Immature natural killer cell (primary cell): ENCODE measurements at places on chromosomes 5 and 9. TPM values are rescaled to one million over a fixed set of nuclear protein-coding genes. Genes with fewer than 3 reads are reported as not detected.
A peak's percentile ranks its signal among the peaks of the same experiment; 100 is the strongest.

DNA sequence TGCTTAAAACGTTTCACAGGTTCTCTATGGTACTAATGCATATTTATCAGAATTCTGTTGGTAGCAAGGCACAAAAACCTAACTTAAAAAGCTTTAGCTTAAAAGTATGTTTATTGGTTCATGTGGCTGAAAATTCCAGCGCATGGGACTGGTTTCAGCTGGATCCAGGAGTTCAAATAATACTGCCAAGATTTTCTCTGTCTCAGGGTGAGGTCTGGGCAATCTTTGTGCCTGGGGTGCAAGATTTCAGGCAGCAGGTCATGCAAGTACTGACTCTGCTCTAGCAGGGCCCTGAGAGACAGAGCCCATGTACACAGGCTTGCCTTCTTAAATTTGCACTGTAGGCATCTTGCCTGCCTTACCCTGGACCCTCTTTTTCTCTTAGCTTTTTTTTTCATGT is 134.2 kb upstream of the GAS1 start:
- no peak for DNase-seq

GRCh38 chr9:27340285-27340674 is 43.3 kb upstream of the EQTN start:
- DNase-seq = no peak

- DNase-seq = no peak
Observed at GRCh38 chr5:152083231-152083630, 158.6 kb upstream of the GLRA1 start.

- DNase-seq = no peak
Observed at GRCh38 chr5:175418251-175418650, 25.7 kb downstream of the DRD1 start.

GRCh38 chr5:169415948-169416347 is 115.0 kb upstream of the SLIT3 start:
- DNase-seq = no peak

DNA sequence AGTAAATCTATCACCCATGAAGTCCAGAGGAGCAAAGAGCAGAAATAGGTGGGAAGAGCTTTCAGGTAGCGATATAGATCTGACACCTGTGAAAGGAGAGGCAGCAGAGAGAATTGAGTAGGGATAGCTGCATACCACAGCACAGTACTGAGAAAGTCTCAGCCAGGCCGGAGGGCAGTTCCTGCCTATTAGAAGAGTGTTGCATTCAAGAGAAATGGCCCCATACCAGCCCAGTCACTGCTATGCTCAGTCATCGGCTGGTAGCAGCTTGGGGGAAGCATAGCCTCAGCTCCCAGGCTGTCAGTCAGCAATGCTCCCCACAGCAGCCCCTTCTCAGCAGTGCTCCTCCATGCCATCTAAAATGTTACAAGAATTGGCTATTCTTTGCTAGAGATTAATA is 285.1 kb upstream of the CDH6 start:
- no peak for DNase-seq

- no peak for DNase-seq
Observed at GRCh38 chr5:171667341-171668096, 118.1 kb upstream of the SMIM23 start.

DNA sequence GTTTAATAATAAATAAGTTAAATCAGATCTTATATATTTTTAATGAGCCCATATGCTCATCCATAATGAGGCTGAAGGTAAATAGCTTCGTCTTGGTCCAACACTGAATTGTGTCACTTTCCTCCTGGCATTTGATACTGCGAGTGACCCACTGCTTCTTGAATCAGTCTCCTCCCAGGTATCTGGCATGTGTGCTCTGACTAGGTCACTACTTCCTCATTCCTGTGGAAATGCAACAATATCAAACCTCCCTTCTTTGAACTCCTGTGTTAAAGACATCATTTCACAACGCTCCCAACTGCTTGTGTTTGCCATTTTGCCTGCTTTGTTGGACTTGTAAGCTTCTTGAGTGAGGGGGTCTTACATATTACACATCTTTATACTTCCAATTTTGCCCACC is 157.7 kb downstream of the SLC24A2 start:
- no peak for DNase-seq

The GBGT1 gene
- not detected for polyA plus RNA-seq

DNA sequence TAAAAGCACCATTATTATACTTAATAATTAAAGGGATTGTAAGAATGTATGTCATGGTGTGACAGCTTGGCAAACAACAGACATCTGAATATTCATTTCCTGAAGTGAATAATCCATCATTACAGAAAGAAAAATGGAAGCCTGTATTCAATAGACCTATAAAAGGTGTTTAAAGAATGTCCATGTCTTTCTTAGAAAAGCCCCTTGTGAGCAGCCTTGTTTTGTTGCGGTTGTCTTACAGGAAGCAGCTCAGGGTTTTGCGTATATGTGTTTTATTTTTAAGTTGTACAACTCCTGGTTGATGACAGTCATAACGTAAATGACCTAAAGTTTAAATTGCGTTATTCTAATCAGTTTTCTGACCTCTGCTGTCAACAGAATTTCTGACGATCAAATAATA is 53.8 kb downstream of the CAST start:
- peak; percentile 37 for DNase-seq

GRCh38 chr9:16460696-16461095 is 409.8 kb downstream of the BNC2 start:
- no peak for DNase-seq

DNA sequence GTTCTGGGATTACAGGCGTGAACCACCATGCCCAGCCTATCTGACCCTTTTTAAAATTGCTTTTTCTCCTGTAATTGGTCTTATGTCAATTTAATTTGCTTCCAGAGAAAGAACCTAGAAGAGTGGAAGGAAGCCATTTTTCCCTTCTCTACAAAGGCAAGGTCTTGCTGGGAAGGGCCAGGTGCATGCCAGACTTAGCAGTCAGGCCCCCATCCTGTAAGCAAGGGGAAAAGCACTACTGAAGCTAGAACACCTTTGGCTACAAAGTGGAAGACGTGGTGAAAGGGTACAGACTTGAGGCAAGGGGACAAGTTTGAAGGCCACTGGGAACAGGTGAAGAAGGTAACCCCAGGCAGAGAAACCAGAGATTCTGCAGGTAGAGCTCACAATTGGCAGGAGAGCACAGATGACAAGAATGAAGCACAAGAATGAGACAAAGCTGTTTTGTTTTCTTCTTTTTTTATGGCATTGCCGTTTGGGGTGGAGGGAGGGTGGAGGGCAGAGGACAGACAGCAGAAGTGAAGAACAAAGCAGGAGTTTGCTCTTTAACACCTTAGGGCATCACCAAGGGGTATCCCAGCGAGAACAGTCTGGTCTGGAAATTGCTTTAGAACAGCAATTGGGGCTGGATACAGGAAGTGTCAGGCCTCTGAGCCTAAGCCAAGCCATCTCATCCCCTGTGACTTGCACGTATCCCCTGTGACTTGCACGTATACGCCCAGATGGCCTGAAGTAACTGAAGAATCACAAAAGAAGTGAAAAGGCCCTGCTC is 72.9 kb downstream of the SERINC5 start:
- DNase-seq = no peak

- no peak for DNase-seq
Observed at GRCh38 chr5:82168294-82168693, 109.9 kb downstream of the RPS23 start.

- no peak for DNase-seq
Observed at GRCh38 chr9:137969685-137970084, 92.1 kb downstream of the CACNA1B start.

The MRPS27 gene
- 25.3 TPM for polyA plus RNA-seq

- no peak for DNase-seq
Observed at GRCh38 chr9:14399756-14400657, 86.1 kb upstream of the NFIB start.

DNA sequence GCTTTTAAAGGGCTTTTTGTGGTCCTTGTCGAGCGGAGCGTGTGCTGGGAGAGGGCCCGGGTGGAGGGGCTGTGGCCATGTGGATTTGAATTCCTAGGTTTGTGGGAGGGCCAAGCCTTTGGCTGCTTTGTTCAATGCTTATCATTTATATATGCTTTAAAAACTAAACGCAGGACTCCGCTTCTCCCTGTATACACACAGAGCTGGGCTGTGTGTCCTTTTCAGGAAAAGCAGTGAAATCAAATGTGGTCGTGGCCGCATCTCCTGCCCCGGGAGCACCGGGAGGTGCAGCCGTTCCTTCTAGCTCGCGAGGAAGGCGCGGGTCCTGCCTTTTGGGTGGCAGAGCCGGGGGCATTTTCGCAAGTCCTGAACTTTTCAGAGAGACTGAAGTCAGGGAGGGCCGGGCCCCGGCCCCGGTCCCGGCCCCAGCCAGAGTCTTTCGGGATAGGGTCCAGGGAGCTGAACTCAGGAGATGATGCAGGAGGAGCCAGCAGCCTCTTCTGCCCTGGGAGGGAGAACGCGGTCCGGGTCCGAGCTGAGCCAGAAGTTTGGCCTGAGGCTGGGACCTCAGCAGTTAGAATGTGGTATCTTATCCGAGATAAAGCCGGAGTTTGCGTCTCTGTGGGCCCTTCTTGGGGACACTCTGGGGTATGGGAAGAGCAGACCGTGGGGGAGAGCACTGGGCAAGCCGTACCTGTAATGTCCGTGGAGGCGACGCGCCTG is 158.8 kb downstream of the C9orf152 start:
- DNase-seq = no peak

The SCAMP1 gene
- polyA plus RNA-seq = 42.0 TPM

DNA sequence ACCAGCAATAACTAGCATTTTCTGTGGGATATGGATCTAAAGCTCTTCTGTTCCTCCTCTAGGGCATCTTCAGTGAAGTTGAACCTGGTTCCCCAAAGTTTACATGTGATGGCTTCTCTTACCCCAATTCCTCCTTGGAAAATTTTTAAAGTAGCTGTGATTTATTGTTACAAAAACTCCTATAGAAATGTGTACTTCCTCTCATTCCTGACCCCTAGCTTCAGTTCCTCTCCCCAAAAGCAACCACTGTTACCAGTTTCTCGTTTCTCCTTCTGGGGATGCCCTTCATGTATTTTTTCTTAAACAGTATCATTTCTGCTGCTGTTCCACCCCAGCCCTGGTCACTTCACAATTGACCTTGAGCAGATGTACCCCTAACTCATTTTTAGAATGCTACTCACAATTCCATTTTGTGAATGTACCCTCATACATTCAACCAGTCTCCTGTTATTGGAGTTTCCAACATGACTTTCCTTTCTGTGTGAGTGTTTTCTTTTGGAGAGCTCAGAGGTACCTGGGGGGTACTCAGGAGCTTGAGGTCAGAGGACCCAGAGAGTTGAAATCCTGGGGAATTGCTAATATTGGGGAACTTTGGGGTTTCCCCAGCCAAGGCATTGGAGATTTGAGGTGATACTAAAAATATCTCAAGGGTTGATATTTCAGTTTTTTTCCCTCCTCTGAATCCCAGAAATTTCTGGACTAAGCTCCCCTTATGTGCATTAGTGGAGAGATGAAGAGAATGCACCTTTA is 18.6 kb upstream of the GLRX start:
- no peak for DNase-seq

The SARDH gene
- 1.2 TPM for polyA plus RNA-seq

- DNase-seq = no peak
Observed at GRCh38 chr5:145509336-145510136, 325.6 kb downstream of the PRELID2 start.

DNA sequence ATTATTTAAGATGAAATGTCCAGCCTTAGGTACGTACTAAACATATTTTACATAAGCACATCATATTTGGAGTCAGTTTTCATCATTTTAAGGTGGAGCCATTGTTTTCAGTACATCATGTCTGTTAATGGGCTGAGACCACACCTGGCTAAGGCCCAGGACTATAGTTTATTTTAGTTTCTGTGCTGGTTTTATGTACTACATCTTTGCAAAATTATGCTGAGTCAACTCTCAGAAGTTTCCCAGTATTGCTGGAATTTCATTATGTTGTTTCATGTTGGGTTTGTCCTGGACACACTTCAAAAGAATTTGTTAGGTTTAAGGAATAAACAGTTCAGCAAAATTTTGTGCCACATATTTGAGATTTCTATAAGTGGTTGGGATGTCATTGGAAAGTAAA is 171.2 kb downstream of the CCDC171 start:
- DNase-seq = no peak
